ENCODE measurements at places on chromosomes 12 and 14.

DNA sequence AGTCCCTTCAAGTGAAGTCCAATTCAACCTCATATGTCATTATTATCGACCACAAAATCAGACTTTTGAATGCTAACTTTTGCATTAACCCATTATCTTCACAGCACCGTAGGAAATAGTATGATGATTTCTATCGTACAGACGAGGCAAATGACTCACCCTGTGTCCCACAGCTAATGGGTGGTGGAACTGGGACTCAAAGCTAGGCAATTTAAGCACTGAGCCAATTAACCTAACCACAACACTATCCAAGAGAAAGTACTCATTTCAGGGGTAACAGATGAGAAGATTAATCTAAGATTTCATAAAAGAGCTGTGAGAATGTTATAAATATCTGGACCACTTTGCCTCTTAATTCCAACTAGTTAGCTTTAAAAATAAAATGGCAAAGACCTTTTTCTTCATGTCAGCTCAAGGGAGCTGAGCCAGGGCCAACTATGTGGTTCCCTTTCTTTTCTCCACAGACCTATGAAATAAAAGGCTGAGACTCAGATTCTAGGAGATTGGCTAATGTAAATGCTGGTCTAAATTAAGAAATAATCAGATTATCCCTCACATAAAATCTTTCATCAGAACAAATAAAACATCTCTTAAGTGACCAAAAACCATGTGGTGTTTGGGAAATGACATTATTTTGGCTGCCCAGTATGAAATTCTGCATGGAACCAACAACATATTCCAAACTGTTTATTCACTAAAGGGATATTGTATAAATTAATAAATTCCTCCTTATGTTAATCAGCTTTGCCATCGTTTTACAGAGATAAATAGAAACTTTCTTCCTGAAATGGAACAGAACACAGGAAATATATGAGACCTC, 4.9 kb downstream of the PTGER2 start:
- DNase-seq: no peak

DNA sequence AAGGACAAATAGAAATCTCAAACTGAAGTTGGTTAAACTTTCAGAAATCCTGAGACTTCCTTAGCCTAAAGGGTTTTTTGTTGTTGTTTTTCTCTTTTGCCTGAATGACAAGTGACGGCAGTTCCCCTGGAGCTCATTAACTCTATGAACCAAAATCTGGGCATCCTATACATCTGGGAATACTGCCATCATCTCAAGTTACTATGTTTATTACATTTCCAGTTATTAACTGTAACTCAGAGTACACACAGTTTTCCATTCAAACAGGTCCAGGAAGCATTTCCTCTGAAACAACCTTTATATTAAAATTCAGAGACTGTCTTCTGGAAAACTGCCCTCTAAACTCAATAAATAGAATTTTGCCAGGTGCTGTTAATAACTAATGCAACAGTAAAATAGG, 55.6 kb upstream of the CDKL1 start:
- DNase-seq: no peak

DNA sequence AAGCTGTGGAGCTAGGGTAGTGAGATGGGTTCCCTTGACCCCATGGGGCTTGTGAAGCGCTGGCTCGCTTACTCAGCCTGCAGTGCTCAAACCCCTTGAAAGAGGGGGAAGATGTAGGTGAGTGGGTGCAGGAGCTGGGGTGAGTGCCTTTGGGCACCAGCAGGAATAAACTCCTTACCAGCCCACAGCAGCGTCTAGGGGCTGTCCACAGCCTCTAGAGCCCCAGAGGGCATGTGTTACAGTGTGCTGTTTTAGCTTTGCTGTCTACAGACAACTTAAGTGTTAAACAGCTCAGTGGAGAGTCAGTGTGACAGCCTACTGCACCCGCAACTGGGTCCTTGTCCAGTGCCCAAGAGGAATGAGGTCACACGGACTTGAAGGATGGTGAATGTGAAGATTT, 48.0 kb downstream of the TSPAN8 start:
- no peak for DNase-seq

DNA sequence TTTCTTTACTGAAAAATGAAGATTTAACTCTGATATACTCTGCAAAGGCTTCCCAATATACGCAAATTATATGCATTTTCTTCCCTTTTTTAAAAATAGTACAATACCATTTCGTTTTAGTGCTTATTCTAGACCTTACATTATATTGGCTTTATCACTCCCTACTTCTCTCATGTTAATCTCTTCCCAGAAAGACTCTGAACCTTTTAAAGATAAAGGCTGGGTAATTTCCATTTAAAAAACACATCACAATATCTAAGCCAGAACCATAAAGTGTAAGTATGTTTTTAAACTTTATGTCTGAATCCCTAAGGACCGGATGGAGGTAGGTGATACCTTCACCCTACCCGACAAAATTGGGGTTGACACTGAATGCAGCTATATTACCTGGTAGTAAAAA, 320.8 kb downstream of the DIO2 start:
- DNase-seq: no peak

All from activated CD8-positive, alpha-beta memory T cell treated with anti-CD3 and anti-CD28 coated beads, Interleukin-2, amount 50 U/mL, for 4 hours (primary cell).